ENCODE measurements at places on chromosomes 12 and 14.

- no peak for DNase-seq
These were observed 24.9 kb downstream of the UBE3B start for GRCh38 chr12:109502332-109502731.

- DNase-seq, result no peak
These were observed 167.1 kb downstream of the KIF21A start for GRCh38 chr12:39275846-39276245.

DNA sequence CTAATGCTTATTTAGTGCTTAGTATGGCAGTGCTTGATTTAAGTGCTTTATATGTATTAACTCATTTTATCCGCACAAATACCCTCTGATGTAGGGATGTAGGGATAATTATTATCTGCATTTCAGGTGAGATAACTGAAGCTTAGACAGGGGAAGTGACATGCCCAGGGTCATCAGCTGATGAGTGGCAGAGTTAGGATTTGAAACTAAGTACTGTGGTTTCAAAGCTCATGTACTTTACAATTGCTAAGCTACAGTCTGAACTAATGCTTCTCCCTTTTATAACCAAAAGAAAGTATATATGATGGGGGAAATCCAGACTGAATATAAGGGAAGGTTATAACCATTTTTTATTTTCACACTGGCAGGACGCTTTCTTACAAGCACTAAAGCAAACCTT lies 229.6 kb upstream of the NAV3 start:
- DNase-seq, result no peak

DNA sequence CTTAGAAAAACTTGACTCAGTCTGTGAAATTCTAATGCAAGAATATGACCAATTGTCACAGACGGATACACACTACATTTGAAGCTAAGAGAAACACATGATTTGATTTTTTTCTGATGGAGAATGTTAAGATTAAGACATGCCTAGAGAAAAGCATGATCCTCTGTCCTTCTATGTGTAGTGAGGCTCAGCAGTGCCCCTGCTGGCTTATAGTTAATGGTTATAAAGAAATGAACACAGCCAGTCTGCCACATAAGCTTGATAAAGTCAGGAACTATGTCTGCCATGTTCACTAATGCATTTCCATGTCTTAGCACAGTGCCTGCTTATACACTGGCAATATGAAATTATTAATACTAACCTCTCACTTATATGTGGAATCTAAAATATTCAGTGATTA lies 168.1 kb upstream of the DAAM1 start:
- peak; percentile 43 for DNase-seq

DNA sequence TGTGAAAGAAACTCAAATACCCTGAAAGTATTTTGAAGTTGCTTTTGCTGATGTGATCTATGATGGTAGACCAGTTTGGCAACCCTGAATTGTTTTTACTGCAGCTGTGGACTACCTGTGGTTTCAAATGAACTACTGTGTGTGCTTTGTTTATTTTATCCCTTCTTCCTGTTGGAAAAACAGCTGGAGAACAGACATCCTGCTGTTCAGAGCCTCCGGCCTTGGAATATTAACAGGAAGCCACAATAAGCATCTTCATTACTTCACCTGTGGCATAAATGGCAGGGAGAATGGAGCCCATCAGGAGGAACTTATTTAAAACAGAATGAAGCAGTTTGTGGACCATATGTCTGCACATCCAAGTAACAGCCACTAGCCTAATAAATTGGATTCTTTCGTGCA lies 104.8 kb downstream of the DUSP6 start:
- peak; percentile 15 for DNase-seq

GRCh38 chr12:112847708-112848337 lies 56.3 kb downstream of the RPH3A start:
- DNase-seq, result no peak
